ENCODE measurements at places on chromosomes 11 and 22.

- no peak for DNase-seq
Measured at GRCh38 chr11:133842053-133842452, 3.3 kb downstream of the SPATA19 start.

- DNase-seq = no peak
Measured at GRCh38 chr11:1051356-1052132, 15.0 kb upstream of the MUC6 start.

DNA sequence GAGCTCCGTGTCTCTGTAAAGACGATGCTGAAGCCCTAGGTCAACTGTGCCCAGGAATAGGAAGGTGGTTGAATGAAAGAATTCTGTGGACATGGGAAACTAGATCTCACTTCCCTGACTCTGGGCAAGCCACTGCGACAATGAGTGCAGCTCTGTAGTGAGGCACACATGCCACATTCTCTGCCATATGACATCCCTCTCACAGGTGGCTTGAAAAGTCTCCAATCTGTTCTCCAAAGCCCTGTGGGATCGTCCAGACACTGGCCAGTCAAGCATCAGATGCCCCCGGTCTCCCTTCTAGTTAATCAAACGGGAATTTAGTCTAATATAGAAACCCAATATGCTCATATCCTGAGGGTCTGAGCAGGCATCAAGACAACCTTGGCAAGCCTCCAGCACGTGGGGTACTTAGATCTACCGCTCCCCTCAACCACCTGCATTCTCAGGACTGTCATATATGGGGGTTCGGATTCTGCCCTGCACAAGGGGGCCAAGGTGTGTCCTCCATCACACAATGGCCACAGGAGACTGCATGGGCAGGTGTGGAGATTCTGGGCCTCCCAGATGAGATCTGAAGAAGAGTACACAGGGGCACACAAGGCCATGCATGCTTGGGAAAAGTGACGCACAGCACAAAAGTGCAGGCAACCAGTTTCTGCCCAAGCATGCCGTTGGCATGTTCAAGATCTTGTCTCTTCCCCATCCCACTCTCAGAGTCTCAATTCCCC is 11.9 kb downstream of the DKK3 start:
- no peak for DNase-seq

- DNase-seq = no peak
Measured at GRCh38 chr22:23034621-23035556, 35.4 kb upstream of the GNAZ start.

DNA sequence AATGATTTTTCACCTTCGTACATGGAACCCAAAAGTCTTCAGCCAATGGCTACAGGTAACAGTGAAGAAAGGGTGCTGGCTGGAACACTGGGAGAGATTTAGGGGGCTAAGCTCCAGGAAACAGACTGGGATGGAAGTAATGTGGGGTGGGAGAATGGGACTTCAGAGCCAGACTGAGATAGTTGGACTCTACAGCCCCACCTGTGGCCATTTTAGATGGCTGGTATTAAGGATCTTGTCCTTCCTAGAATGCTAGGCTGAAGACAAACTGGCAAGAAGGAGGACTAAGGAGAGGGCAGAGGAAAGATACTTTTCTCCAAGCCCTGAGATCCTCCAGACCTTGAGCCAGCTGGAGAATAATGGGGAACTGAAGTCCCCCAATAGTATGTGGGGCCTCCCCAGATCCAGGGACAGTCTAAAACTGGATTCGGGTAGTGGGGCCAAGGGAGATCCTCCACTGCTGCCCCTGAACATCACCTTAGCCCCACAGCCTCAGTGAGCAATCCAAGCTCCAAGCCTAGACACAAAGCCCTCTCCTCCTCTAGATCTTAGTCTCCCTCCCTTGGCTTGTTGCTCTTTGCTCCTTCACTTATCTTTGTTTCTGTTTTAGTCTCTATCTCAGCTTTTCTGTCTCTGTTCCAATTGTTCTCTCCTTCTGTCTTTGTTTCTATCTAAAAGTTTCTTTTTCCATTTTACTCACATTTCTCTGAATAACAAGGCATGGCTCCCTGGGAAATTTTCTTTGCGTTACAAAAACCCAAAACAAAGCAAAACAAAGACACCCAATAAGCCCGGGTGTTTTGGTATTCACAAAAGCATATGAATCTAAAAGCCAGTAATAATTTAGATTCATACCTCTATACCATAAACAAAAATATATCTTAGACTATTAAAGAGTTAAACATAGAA is 16.2 kb upstream of the RRAS2 start:
- DNase-seq = no peak

DNA sequence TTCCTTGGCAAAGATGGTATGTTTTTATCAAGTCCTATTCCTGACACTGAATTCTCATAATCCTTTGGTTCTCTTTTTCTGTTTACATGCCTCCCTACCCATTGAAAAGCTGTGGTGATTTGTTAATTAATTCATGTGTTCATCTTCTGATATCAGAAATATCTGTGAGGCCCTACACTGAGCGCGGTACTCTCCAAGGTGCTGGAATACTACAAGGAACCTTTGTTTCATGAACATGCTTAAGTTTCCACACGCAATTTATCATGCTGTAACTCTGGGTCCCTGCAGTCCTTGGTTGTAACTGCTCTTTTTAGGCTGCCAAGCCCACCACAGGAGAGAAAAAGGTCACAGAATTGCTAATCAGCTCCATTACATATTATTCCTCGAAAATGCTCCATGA is 331.8 kb downstream of the FAT3 start:
- DNase-seq = no peak

DNA sequence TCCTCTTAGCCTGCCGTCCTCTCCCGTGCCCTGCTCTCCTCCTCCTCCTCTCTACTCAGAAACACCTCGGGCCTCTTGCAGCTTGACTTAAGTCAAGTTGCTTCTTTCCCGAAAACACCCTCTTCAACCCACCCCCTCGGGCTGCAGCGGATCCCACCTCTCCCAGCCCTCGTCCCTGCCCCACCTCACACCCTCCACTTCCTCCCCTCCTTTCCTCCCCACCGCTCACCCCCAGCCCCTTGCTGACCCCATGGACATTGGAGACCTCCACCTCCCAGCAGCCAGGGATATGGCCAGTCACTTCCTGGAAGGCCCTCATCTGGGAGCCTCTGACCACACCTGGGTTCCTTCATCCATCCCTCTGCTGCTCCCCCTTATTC is 8.5 kb upstream of the CYTH4 start:
- no peak for DNase-seq

DNA sequence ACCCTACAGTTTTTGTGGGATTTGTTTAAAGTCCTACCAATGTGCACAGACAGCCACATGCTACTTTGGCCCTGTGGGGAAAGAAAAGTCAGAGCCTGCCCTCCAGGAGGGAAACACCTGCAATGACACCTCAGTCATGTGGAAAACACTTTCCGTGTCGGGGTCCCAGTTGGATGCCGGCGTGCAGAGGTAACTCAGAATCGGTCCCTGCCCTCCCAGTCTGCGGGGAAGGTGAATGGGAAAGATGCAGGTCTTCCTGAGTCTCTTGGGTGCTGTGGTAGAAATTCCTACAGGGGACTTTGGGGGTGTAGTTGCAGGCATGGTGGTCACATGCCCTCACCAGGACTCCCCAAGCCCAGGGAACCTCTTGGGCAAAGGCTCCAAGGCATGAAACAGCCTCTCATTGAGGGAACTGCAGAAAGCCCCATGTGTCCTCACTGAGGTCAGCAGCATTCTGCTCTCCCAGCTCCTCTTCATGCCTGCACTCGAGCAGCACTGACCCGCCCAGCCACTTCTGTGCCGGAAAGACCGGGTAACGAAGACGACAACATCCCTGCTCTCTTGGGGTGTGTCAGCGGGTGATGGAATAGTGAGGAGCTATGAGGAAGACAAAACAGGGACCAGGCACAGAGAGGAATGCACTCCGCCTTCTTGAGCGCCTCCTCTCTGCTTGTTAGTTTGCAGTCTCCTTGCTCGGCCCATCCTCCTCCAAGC is 4.7 kb downstream of the RIBC2 start:
- DNase-seq = no peak

DNA sequence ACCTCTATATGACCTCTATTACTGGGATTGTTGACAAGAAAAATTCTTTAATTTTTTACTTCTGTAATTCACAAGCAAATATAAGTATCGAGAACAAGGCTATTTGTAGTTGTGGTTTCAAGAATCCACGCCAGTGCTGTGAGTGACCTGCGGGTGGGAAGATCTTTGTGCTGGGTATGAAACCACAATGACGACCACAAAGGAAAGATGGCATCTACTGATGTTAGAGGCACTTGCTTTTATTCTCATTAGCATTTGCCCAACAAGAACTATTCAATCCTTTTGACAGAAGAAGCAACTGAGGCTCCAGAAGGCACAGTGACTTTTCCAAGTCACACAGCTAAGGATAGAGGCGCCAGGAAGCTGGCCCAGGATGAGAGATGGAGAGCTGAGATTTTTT is 1054.9 kb downstream of the TBC1D22A start:
- no peak for DNase-seq

Measured in CD4-positive, alpha-beta T cell treated with Interleukin-21 for 1 hour (primary cell).